ENCODE measurements at places on chromosomes 6 and 20. TPM values are rescaled to one million over a fixed set of nuclear protein-coding genes. Genes with fewer than 3 reads are reported as not detected.

DNA sequence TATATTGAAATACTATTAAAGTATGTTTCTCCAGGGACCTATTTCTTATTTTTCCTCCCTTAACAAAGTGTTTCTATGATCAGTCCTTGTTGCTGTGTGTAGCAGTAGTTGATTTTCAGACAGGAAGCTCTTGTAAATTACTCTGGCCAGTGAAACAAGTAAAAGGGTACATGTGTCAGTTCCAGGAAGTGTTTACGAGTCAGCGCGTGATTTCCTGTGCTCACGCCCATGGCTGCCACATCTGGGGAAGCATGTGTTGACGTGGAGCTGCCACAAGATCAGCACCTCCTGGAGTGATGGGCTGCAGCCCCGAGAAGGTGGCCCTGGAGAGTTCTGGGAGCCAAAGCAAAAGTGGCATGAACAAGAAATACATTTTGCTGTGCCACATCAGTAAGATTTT, 38.6 kb upstream of the GGTLC1 start:
- DNase-seq: peak; percentile 53
- H3K27ac ChIP-seq: no peak overlapping the region
- no peaks in the 10 kb centered on the region for H3K4me1 ChIP-seq
- no peaks in the 10 kb centered on the region for H3K36me3 ChIP-seq

DNA sequence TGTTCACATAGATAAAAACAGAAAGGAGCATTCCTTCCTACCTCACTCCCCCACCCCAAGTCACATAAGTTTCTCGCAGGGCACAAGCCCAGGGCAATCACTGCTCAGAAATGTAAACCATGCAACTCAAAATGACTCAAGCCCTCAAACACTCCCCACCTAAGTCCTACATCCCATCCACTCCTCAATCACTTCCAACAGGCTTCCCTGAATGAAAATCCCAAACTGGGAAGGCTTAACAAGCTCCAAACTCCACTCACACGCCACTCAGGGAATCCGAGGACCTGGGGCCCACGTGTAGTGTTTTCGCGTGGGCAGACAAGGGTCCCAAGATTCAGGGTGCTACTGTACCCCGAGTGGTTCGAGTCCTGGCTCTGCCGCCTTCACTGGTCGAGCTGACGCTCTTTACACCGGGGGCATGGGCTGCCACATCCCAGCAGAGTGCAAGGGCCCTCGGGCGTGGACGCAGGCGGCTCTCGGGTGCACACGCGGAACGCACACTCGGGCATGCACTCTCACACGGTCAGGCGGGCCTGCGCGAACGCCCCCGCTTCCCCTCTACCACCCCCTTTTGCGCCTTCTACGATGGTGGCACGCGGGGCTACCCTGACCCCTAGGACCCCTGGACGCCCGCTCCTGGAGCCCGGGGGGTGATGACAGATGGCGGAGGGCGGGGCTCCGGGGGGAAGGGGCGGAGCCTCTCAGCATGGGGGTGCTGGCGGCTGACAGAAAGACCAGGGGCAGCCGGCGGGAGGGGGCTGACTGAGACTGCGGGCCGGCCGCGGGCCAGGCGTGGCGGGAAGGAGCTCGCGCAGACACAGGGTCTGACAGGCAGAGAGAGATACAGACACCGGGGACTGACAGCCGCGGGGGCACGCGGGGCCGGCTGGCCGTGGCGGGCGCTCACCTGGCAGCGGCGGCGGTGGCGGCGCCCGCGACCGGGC, 657 bp downstream of the ZHX3 start:
- peaks cover 44% of the 10 kb centered on the region for H3K4me1 ChIP-seq
- H3K36me3 ChIP-seq: no peaks in the 10 kb centered on the region
- peak overlapping the region; percentile 67 for H3K4me3 ChIP-seq
- no peaks in the 10 kb centered on the region for H3K27me3 ChIP-seq
- peak overlapping the region; percentile 92 for H3K27ac ChIP-seq

DNA sequence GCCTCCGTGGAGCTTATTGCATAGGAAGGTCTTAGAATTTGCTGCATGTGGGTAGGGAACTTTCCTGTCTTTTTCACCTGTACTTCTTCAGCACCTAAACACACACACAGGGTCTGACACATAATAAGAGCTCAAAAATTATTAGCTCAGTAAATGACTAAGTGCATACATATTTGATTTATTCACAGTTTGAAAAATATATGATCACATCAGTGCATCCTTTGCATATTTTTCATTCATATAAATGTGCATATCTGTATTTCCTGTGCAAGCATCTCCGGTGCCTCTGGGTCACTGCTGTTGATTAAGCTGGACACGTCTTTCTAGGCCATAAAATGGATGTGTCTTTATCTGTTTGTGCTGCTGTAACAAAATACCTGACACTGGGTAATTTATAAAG, 234.7 kb downstream of the UST start:
- H3K27ac ChIP-seq: no peak overlapping the region
- H3K27me3 ChIP-seq: no peaks in the 10 kb centered on the region
- no peak overlapping the region for H3K4me3 ChIP-seq
- H3K36me3 ChIP-seq: no peaks in the 10 kb centered on the region
- no peaks in the 10 kb centered on the region for H3K4me1 ChIP-seq

DNA sequence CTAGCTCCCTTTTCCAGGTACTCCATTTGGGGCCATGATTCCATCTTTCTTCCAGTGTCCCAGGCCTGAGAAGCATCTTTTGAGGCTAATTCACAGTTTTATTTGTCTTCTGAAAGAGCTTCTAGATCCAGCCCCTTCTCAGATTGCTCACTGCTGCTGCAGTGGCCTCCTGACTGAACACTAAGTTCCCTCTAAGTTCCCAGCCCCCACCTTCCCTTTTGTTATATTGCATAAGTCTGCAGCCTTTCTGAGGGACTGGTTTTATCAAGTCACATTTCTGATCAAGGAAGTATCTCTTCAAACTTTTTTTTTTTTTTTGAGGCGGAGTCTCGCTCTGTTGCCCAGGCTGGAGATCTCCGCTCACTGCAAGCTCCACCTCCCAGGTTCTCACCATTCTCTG, 10.7 kb downstream of the MAPRE1 start:
- H3K27ac ChIP-seq: peak overlapping the region; percentile 72
- H3K27me3 ChIP-seq: no peaks in the 10 kb centered on the region
- H3K36me3 ChIP-seq: peaks cover 34% of the 10 kb centered on the region
- no peak overlapping the region for H3K4me3 ChIP-seq
- H3K4me1 ChIP-seq: peaks cover 47% of the 10 kb centered on the region
- peak; percentile 22 for DNase-seq

GRCh38 chr20:20085071-20085470, 32.7 kb downstream of the CFAP61 start:
- H3K27me3 ChIP-seq: no peaks in the 10 kb centered on the region
- no peak for DNase-seq
- H3K4me3 ChIP-seq: no peak overlapping the region
- no peak overlapping the region for H3K27ac ChIP-seq

DNA sequence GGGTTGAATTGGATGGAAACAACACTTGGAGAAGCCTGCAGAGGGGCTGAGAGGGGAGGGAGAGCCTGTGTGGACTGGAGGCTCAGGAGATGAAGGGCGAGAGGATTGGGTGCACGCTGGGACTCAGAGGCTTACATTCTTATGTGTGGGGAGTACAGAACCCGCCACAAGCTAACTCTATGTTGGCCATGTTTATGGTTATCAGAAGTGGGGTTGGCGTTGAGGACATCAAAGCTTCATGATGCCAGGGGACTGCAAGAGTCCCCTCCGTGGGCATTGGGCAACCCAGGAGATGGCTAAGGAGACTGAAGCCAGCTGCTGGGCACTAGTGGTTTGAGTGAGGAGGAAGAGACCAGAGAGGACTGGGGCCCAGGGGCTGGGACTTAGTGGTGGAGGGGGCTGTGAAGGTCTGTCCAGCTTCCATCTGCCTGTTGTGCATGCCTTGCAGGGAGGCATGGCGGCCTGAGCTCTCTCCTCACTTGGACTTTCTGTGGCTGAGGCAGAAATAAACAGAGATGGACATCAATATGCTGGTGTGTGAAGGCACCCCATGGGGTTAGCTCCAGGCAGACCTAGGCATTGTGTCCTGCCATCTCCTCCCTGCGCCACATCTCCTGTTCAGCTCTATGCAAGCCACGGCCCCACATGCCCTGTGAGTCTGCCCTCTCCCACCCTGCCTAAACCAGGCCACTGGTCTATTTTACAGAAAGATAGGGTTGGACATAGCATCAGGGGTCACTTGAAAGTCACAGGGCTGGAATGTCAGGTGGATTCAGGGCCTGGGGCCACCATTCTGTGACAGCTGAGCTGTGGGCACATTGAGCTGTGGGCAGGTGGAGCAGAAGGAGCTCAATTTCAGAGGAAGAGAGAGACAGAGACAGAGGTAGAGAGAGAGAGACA, 61.6 kb downstream of the PHACTR3 start:
- no peak overlapping the region for H3K27ac ChIP-seq
- H3K36me3 ChIP-seq: no peaks in the 10 kb centered on the region
- DNase-seq: no peak
- H3K4me3 ChIP-seq: no peak overlapping the region
- H3K4me1 ChIP-seq: no peaks in the 10 kb centered on the region

DNA sequence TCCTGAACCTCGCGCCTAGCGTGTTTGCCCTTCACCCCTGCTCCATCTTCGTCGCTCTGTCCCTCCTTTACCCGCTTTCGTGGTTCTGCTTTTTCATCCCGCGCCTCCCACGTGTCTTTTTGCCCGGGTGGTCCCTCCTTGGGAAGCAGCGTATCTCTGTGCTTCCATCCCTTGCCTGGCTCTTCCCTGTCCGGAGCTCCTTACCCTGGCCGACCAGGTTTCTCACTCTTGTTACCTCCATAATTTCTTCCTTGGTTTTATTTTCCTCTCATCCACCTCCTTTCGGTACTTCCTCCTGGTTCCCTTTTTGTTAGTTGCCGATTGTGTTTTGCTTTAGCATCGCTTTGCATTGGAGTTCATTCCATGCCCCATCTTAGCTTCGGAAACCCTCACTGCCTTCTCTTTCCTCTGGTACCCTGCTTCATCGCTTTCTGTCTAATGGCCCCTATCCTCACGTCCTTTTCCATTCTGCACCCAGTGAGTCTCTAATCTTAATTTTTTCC, 735 bp downstream of the FAM135A start:
- no peak for DNase-seq
- H3K27me3 ChIP-seq: no peaks in the 10 kb centered on the region
- peaks cover 39% of the 10 kb centered on the region for H3K4me1 ChIP-seq
- peak overlapping the region; percentile 71 for H3K4me3 ChIP-seq
- H3K27ac ChIP-seq: peak overlapping the region; percentile 92

- H3K27ac ChIP-seq: no peak overlapping the region
- no peak overlapping the region for H3K4me3 ChIP-seq
- no peaks in the 10 kb centered on the region for H3K36me3 ChIP-seq
- no peaks in the 10 kb centered on the region for H3K27me3 ChIP-seq
- DNase-seq: no peak
Measured at GRCh38 chr6:76843054-76843822, 620.1 kb downstream of the HTR1B start.

DNA sequence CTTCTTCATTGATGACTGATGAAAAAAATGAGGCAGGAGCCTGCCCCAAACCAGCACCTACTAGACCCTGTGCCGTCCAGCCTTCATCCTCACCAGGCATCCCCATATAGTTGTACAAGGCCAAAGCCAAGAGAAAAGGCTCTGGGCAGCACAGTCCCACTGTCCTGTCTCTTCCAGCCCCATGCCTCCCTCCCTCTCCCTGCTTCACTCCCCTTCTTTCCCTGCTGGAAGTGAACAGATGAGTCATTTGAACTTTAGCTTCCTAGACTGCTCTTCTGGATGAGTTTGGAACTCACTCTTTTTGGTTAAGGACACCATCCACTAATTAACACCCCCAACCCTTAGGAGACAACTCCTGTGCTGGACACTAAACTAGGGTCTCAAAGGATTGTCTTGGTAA, 235.2 kb downstream of the LRFN2 start:
- H3K27me3 ChIP-seq: no peaks in the 10 kb centered on the region
- H3K27ac ChIP-seq: no peak overlapping the region
- DNase-seq: no peak

DNA sequence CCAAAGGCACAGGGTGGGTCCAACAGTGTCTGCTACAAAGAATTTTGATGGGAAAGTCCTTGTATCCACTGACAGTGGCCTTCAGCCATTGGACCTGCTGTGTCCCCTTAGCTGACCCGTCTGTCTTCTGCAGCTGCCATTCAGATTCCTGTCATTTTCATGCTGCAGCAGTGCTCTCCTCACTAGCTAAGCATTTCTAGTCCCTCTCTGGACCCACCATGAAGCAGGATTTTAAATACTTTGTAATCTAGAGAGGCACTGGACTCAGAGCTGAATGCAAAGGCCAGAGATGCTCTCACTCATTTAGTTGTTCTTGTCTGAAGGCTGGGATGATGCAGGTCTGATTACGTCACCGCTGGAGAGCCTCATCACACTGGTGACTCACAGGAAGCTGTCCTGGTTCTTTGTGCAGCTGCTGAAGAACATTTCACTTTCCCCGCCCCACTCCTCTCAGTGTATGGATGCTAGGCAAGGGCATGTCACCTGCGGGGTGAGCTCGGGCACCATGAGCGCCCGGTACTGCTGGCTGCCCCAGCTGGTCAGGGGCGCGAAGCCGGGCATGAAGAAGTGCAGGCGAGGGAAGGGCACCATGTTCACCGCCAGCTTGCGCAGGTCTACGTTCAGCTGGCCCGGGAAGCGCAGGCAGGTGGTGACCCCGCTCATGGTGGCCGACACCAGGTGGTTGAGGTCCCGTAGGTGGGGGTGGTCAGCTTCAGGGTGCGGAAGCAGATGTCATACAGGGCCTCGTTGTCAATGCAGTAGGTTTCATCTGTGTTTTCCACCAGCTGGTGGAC, 19.4 kb upstream of the TUBB2A start:
- H3K4me3 ChIP-seq: no peak overlapping the region
- H3K4me1 ChIP-seq: no peaks in the 10 kb centered on the region
- H3K27ac ChIP-seq: no peak overlapping the region
- H3K27me3 ChIP-seq: no peaks in the 10 kb centered on the region
- no peak for DNase-seq

MAP3K4 gene
- total RNA-seq: 17.2 TPM

CDSN gene
- total RNA-seq: not detected

TAGAP gene
- 7.9 TPM for total RNA-seq

CLPSL2 gene
- not detected for total RNA-seq

CALHM6 gene
- 21.7 TPM for total RNA-seq

MROH8 gene
- 4.0 TPM for total RNA-seq
